ENCODE measurements at places on chromosomes 5 and 9.

- DNase-seq = no peak
Measured at GRCh38 chr9:65458992-65459391, 174.0 kb upstream of the FOXD4L5 start.

DNA sequence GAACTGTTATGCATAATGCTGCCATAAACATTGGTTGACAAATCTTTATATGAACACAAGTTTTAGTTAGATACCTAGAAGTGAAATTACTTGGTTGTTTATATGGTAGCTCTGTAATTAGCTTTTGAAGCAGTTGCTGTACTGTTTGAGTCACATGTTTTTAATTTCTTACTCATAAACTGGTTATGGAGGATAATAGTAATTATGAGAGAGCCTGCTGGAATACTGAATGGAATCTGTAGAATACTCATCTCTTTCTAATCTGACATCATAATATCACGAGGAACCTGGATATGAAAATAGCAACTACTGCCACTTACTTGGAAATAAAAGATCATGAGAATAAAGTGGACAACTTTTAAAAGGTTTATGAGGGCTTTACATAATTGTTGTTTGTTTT, 509.2 kb downstream of the CETN3 start:
- DNase-seq = no peak

- DNase-seq = no peak
Measured at GRCh38 chr5:112895682-112896081, 26.3 kb downstream of the REEP5 start.

- DNase-seq = no peak
Measured at GRCh38 chr5:142210864-142211412, 102.4 kb downstream of the NDFIP1 start.

- DNase-seq = no peak
Measured at GRCh38 chr5:62066761-62067277, 239.2 kb upstream of the KIF2A start.

- DNase-seq = no peak
Measured at GRCh38 chr5:74019923-74020322, 393.9 kb downstream of the ARHGEF28 start.

DNA sequence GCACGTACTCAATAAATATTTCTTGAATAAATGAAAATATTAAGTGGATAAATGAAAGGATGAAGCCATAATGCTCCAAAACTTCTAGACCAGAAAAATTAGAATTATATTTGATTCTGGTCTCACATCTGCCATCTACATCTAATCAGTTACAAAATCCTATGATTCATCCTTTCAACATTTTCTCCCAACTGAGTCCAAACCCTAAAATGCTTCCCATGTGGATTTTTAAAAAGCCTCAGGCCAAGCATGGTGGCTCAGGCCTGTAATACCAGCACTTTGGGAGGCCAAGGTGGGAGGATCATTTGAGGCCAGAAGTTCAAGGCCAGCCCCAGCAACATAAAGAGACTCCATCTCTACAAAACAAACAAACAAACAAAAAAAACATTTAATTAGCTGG, 31.6 kb upstream of the FST start:
- no peak for DNase-seq

GRCh38 chr5:106956886-106957285, 713.9 kb downstream of the EFNA5 start:
- no peak for DNase-seq

GRCh38 chr9:19445452-19445851, 36.6 kb downstream of the ACER2 start:
- DNase-seq = no peak

- DNase-seq = no peak
Measured at GRCh38 chr9:96399325-96399633, 15.8 kb upstream of the SLC35D2 start.

DNA sequence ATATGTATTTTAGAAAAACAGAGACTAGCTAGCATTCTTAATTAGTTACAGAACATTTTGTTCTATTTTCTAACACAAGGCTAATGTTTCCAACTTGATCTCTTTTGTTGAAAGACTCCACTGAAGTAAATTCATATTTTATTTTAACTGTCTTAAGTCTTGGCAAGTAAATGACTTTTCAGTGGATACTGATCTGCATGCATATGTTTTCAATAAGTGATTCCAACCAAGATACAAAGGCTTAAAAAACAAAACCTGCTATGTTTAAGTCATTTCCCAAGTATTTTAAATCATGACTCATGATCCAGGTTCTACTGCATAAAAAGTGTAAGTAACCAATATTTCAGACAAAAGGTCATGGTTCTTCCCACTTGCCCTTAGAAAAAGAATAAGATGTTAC, 5.7 kb downstream of the CDO1 start:
- DNase-seq = no peak

DNA sequence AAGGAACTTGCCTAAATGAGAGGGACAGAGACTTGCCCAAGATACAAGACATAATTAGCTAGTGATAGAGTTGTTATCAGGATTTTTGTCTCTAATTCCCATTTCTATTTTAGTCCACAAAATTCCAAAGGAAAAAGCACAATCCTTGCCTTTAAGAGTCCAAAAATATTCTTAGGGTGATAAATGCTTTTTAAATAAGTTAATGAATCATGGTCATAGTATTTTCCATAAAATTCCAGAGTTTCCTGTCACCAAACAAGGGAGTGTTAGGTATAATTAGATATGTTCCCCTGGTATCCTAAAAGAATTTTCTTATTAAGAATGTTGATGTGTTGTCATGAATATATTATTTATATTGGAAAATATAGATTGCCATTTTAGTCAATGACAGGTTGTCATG, 21.8 kb upstream of the CEP72 start:
- DNase-seq = no peak

DNA sequence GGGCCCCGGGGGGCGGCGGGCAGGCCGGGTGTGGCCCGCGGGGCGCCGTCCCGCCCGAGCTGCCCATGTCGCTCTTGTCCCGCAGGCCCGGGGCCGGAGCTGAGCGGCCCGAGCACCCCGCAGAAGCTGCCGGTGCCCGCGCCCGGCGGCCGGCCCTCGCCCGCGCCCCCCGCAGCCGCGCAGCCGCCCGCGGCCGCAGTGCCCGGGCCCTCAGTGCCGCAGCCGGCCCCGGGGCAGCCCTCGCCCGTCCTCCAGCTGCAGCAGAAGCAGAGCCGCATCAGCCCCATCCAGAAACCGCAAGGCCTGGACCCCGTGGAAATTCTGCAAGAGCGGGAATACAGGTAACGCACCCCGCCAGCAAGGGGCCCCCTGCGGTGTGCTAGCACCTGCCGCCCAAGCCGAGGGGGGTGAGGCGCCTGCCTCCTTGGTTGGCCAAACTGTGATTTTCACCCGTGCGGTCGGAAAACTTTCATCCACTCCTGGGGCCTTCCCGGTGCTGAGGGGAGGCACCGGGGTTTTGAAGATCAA, 32.1 kb downstream of the SMARCA2 start:
- no peak for DNase-seq
